ENCODE measurements at places on chromosomes 7 and 10.

- DNase-seq = no peak
These were observed 250.9 kb downstream of the KIF20B start for GRCh38 chr10:89952325-89952724.

GRCh38 chr7:133931053-133931452 is 196.1 kb upstream of the LRGUK start:
- DNase-seq = no peak

DNA sequence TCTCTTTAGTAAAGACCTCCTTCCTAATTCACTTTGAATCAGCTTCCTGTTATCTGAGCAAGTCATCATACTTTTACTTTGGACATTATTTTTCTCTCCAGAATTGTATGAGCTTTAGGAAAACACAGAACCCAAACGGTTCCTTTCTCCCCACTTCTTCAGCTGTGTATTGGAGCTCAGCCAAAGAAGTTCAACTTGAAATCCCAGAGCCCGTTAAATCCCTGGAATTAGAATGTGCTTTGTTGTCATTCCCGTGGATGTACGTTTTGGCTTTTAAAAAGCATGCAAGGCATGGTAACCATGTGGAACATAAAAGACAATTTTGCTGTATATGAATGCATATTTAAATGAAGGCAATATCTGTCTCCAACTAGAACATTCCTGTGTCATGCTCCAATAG is 46.6 kb downstream of the AGMO start:
- DNase-seq = no peak

DNA sequence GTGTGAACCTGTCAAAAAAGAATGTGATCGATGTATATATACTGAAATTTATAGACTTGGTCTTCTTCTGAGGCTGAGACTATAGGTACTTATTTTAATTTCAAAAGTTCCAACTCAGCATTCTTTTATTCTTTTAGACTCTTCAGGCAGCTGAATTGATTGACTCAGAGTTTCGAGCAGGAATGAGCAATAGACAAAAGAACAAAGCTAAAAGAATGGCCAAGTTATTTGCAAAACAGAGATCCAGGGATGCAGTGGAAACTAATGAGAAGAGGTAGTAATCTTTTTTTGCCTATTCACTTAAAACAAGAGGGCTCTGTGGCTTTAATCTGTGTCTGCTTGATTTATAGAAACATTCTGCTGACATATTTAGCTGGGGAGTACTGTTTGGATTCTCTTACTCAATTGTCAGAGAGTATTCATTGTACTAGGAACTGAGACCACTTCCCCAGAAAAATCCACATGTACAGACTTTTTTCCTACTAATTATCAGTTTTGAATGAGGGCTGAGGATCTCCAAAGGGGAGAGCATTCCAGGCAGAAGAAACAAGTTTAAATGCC is 30.1 kb downstream of the BTAF1 start:
- no peak for DNase-seq

DNA sequence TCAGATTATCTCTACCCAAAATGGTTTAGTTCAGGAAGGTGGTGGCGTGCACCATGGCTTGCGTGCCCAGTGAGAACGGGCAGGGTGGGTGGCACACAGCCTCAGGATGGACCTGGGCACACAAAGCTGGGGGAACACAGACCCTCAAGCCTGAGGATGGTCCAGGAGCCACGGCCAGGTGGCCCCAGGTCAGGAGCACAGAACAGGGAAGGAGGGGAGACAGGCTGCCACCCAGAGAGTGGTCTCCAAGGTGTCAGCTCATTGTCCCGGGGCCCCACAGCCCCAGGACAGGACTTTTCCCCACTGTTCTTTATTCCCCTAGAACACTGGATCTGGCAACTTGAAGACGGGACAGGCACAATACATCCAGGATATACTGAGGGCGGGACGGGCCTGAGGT is 75.6 kb upstream of the MGMT start:
- no peak for DNase-seq

GRCh38 chr7:37594602-37595001 is 89.0 kb upstream of the GPR141 start:
- no peak for DNase-seq

DNA sequence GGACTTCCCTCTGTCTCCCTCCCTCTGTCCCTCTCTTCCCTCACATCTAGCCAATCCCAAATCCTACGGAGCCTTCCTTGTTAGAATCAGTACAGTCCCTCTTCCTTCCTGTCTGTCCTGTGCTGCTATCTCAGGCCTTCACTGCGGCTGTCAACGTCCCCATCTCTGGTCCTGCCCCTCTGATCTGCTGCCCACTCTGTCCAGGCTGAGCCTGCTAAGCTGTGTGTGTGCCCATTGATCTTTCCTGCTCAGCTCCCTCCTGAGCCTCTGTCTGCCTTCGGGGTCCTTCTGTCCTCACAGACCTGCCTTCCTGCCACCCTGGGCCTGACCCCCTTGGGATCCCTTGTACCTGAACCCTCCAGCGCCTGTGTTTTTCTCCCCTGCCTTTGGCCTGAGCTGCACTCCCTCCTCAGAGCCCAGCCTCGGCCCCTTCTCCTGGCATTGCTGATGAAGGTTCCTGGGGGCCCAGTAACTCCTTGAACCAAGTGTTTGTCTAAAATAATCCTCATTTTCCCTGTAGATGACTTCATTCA is 182.1 kb upstream of the SHH start:
- no peak for DNase-seq

GRCh38 chr7:26398427-26398755 is 106.7 kb downstream of the SNX10 start:
- peak; percentile 32 for DNase-seq

DNA sequence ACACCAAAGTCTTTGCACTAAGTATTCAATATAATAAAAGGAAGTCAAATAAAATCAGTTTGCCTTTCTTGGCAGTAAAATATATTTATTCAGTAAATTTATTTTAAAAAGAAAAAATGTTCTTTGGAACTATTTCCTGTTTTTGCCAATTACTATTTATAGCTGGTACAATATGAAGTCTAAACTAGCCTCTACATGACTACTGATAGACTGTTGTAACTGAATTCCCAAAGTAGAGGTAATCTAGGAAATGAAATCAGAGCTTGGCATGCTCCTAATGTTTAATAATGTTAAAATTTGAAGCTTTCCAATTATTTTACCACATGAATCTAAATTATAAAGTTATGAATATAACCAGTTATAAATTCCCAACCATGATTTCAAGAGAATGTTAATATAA is 385.5 kb downstream of the SEMA3D start:
- DNase-seq = no peak

DNA sequence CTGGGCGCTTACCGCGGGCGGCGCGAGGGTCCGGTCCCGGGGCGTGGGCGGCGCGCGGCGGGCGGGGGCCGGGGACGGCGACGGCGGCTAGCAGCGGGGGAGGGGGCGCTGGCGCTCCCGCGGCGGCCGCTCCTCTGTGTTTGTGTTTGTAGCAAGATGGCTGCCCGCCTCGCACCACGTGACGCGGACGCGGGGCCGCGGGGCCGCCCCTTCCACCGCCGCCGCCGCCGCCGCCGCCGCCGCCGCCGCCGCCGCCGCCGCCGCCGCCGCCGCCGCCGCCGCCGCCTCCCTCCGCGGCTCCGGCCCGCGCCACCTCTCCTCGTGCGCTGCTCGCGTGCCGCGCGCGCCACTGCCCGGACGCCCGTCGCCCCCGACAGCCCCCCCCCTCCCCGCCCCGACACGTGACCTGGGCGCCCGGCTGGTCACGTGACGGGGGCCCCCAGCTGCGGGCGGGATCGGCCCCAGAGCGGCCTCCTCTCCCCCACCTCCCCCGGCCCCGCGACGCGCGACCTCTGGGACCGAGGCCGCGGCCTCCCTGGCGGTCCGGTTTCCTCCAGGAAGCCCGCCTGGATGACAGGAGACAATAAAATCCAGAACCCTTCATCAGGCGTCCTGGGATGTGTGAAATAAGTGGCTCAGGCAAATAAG is at the start of gene GIGYF1:
GIGYF1 (minus strand) TSS at position 153 of the 648 bp plus-strand sequence. CDS start 6,012 bp downstream, outside the sequence.
- DNase-seq = peak; percentile 93

DNA sequence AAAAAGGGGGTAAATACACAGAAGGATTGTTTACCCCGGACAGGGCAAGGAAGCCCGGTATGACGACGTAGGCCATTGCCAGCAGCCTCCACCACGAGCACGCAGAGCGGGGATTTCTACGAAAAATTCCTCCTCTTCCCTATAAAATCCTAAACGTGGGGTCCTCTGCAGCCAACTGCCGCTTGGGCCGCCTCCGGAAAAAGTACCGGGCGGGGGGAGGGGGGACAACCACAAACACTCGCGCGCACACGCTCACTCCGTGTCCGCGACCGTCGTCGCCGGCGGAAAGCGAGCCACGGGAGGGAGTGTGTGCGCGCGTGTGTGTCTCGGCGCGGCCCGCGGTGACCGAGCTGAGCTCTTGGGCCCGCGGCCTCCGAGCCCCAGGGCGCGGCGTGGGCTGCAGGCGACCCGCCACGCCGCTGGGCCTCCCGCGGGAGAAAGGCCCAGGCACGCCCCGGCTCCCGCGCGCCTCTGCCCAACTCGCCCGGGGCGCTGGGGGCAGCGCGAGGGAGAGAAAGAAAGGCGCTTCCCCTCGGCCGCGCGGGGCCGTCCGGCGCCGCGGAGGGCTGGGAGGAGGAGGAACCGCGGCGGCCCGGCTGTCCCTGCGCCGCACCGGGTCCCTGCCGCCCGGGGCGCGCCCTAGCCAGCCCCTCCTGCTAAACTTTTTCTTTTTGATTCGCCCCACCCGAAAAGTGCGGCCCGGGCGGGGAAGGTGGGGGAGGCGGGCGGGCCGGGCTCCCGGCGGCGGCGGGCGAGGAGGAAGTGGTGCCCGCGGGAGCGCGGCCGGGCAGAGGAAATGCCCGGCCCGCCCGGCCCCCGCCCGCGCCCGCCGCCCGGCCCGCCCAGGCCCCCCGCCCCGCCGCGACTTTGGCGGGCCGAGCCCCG is 1.5 kb downstream of the CTBP2 start:
- DNase-seq = no peak

GRCh38 chr10:52313933-52314821 is at the start of gene DKK1:
DKK1 (plus strand) TSS chr10:52314281; CDS start chr10:52314435, 154 bp downstream.
- DNase-seq = no peak

DNA sequence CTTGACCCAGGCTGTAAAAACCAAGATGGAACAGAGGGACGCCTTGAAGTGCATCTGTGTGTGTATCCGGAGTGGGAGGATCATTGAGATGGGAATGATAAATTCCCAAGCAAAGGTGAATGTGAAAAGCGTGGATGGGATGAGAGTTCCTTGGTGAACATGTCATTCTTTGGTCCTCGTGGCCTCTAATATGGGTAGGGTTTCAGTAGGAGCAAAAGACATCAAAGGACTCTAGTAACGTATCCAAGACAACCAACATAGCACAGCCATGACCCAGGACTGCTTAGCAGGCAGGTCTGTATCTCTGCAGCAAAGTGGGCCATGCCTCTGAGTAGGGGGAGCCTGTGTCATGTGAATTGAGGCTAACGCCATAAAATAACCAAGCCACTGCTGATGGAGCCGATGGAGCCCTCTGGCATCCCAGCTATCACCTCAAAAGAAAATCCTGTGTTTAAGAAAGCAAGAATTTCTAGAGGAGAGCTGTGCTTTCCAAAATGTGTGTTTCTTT is 98.6 kb downstream of the CCDC3 start:
- DNase-seq = no peak

DNA sequence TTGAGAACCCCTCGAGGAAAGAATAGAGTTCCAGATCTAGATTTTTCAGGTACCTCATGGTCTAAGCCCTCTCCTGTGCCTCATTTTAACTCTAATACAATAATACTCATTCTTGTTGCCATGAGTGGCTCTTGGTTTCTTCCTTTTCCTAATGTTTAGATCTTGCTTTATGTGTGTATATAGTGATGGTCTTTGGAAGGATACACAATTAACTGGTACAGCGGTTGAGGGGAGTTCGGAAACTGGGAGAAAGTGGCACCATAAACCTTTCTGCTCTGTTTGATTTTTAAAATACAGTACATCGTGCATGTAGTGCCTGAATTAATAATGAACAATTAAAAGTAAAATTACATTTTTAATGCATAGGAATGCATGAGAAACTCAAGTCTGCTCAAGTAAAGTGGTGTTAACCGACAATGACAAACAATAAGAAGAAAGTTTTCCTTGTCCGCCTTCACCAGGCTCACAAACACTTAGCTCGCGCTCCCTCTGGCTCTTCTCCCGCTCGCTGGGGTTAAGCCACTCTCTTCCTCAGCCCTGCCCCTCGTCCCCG is 386 bp upstream of the EIF4EBP2 start:
- no peak for DNase-seq

GRCh38 chr7:45957721-45958120 is 36.6 kb upstream of the IGFBP3 start:
- no peak for DNase-seq

DNA sequence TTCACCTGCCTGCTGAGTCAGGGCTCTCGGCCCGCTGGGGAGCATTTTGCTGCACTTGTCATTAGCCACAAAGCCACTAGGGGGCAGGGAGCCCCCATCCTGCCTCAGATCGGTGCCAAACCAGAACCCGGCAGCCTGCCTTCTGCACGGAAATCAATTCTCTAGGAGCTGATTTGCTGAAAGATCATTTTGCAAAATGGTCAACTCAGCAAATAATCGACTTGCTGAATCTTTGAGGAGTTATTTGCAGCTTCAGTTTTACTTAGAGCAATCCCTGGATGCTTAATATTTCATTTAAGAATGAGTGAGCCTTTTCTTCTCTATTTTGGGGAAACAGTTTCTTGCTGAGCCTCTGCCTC is 1.7 kb upstream of the GIMAP8 start:
- peak; percentile 71 for DNase-seq

- no peak for DNase-seq
These were observed 10.1 kb downstream of the NCOA4 start for GRCh38 chr10:46020344-46020657.

- no peak for DNase-seq
These were observed 321.8 kb downstream of the TCERG1L start for GRCh38 chr10:130989670-130990232.

- no peak for DNase-seq
These were observed 1.5 kb upstream of the EBLN1 start for GRCh38 chr10:22219308-22219707.
